Left hindlimb (tissue), 1 donor: ENCODE measurements at places on chromosomes 7 and 10.

DNA sequence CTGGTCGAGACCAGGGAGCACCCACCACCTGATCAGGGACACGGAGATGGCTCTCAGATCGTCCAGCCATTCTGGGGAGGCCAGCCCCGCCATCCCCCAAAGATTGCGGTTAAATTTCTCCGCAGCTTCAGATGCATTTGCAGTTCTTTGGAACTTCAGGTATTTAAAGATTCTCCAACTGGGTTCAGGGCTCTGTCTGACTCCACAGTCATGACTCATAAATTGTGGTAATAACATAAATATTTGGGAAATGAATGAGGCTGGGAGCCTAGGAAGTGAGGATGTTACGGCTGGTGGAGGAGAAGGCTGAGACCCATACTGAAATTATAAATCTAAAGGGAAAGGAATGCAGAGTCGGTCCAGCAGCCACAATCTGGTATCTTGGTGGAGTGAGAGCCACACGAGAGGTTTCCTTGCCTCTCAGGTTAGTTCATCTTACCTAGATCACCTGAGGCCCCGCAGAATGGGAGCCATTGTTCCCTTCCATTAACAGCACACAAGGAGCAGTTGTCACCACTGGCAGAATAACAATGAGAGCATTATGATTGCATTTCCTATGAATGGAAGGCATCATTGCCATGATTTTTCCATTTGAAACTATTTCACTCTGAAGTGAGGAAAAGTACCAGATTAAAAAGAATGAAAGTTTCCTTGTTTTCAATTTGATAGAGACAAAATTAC, 26.7 kb upstream of the DNAJB6 start:
- DNase-seq, result no peak

GRCh38 chr10:127738512-127739424, 1.8 kb downstream of the FOXI2 start:
- peak; percentile 34 for DNase-seq

DNA sequence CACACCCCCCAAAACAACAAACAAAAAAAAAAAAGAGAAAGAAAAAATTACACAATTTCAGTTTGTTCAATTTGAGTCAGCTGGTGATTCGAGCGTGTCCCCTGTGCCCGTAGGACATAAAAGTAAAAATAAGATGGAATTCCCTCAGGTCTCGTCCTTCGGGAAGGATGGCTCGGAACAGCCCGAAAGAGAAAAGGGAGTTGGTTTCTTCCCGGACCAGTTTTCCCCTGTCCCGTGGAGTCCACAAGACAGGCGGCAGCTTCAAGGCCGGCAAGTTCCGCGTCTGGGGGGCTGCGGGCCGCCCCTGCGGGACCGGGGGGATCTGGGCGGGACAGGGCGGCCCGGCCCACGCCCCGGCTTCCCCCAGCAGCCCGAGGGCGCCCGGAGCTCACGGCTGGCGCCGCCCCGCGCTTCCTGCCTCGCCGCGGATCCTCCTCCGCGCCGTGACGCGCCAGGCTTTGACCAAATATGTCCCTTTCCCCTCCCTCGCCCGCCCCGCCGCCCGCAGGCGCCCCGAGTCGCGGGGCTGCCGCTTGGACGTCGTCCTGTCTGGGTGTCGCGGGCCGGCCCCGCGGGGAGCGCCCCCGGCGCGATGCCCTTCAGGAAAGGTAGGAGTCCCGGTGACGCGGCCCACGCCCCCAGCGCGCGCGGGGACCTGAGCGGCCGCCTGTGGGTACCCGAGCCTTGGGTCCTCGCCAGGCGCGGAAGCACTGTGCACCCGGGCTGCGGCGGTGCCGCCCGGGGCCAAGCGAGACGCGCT, 55.8 kb downstream of the RBM17 start:
- DNase-seq, result peak; percentile 89

DNA sequence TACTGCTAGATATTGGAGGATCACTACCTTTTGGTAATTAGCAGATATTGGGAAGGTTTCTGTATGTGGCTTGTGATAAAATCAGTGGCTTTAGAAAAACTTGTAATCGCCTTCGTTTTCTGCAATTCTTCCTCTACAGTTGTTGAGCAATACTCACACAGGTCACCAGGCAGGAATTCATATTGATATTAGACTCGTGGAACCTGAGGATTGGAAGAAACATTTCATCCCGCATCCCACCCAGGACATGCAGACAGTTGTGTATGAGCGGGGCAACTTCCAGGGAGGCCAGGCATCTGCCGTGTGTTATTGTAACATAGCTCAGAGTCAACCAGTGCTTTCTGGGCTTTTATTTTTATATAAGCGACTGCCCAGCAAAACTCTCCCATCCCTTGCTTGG, 821.3 kb downstream of the LRMDA start:
- DNase-seq, result no peak

DNA sequence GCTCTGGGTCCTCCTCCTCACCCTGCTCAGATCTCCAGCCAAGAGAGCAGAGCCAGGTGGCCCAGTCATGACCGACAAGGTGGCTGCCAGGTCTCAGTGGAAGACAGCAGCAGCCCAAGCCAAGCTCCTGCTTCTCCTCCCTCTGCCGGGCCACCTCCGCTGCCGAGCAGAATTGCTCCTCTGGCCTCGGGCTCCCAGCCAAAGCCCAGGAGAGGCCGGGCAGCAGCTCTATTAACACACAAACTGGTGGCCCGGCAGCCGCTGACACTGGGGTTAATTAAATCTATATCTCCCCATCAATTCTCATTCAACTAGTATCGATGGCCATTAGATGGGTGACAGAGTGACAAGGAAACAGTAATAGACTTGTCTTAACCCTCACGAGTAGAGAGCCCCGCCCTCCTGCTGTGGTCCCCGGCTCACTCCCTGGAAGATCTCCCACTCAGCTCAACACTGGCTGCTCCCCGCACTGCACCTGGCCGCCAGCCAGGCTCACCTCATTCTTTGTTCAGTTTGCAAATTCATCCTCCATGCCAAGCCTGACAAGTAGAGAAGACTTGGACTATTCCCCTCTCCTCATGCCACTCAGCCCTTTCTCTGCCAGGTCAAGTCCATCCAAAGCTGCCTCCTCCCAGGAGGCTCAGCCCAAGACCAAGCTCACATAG, 74.1 kb upstream of the UNC5B start:
- no peak for DNase-seq

DNA sequence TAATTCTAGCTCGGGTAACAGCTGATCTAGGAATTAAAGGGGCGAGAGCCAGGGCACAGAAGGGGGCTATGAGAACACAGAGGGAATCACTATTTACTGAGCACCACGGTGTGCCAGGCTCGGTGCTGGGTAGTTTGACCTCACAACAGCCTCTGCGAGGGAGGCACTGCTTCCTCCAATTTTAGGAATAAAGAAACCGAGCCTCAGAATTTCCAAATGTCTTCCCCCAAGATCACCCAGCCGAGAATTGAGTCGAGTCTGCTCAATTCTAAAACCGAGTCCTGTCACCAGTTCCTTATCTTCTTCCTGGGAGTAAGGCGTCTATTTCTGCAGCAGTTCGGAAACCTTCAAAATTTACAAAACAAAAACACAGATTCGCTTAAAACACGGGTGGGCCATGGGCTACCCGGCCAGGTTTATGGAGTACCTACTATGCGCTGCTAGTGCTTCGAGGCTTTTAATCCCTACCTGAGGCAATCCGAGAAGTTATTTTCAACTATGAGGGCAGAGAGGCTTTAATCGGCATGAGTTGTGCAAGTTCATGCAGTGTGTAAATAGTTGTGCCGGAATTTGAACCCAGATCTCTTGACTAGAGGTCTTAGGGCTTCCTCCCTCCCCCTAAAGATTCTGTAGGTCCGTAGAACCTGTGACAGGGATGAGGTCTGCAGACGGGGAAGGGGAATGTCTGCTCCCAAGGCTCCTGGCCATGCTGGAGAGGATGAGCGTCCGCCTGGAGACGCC, 872 bp upstream of the HMX2 start:
- no peak for DNase-seq

GRCh38 chr10:13719425-13719824, 132.7 kb downstream of the PRPF18 start:
- DNase-seq, result no peak

GRCh38 chr10:97140049-97140846, 45.5 kb downstream of the SLIT1 start:
- no peak for DNase-seq

DNA sequence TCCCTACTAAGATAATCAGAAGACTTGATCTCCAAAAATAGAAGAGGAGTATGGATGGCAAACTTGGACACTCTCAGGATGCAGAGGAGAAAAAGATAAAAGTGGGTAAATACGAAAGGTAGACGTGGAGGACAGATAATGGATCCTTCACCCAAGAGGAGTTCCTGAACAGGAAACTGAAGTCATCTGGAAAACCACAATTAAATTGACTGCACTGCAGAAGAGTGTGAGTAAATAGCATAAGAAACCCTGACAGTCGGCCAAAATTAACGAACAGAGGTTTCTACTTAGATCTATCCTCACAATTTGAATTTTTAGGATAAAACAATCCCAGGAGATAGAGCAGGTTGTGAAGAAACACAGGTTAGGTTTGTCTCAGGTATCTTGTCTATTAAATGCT, 70.5 kb downstream of the SDK1 start:
- DNase-seq, result no peak

DNA sequence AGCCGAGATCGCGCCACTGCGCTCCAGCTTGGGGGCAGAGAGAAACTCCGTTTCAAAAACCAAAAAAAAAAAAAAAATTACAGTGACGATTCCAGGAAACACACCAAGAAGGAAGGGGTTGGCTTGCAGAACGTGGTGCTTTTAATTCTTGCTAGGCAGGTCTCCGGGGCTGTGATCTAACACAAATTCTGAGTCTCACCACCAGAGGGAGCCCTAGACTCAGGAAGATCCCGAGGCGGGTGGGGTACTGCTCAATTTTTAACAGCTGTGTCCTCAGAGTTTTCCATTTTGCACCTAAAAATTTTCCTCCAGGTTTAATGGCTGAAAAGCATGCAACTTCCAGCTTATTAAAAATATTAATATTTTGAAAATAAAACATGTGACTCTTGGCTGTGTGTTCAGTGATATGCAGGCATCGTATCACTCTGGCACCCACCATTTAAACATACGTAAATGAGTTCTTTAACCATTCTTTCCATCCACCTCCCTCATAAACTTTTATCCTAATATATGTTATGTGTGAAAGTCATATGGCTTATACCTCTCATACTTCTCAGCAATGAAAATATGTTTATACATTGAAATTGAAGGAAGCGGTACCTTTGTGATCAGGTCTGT, 26.5 kb upstream of the NUB1 start:
- DNase-seq, result peak; percentile 75

DNA sequence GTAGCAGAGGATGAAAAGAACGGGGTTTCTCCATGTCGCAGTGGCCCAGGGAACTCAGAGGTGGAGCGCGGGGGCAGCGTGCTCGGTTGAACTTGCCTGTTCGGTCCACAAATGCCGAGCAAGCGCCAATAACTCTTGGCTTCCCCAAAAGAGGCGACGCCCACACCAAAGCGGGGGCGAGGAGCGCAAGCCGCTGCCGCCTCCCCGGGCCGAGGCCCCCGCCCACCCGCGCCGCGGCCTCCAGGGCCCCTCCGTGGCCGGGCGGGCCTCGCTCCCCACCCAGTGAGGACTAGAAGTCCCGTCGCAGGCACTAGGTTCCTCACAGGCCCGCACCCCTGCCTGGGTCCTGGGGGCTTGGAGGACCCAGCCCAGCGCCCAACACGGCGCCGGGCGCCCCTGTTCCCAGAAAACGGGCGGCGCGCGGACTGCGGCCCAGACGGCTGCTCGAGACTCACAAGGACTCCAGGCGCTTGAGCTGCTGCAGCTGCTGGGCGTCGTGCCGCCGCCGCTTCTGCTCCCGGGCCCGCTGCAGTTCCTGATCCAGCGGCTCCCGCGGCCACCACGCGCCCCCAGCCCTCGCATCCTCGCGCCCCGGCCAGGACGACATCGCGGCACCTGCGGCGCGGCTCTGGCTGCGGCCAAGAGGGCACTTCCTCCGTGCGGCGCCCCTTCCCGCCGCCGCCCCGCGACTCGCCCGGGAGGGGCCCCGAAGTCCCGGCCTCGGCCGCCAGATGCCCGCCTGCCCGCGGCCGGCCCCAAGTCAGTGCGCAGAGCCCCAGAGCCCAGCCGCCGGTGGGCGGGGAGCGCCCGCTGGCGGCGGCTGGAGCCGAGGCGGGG, 14.6 kb upstream of the FKBP9 start:
- peak; percentile 86 for DNase-seq

DNA sequence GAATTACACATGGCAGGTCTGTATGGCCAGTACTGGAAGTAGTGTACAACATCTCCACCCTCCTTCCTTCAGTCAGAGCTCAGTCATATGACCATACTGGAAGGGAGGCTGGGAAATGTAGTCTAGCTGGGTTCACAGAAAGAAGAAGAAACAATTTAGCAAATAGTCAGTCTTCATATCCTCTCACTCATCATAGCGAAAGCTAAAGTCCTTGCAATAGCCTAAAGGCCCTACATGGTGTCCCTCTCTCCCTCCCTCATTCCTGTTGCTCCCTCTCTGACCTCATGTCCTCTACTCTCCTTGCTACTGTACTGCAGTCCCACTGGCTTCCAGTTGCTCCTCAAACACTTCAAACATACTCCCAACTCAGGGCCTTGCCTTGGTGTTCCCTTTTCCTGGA, 4.3 kb upstream of the CALU start:
- no peak for DNase-seq

DNA sequence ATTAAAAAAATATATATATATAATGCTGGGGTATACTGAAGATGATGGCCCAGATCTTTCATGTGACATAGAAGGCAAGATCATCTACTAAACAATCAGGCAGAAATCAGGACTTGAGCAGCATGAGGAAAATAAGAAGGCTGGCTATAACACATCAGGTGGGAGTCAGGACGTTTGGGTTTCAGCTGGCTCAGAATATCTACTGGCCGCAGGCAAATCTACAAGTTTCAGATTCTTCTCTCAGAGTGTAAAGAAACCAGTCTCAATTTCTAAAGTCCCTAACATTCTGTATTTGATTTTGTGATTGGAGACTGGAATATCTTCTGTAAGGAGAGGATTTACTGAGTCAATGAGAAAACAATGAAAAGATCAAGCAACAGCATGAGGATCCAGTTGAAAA, 37.7 kb upstream of the FAM3C start:
- no peak for DNase-seq

DNA sequence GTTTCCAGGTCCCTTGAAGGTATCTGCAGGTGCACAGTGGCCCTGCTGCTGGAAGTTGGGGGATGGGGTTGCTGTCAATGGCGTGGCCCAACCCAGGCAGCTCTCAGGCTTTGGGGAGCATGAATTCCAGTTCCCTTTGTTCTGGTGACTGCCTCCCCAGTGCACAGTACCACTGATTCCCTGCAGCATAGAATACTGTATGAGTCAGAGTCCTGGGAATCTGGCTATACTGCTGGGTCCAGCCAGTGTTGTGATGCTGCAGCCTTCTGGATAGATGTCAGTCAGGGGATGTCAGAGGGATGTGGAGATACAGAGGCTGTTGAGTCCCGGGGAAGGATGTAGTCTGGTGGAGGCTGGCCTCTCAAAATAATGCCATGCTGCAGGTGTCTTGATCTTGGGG, 99.3 kb downstream of the LANCL2 start:
- no peak for DNase-seq

GRCh38 chr7:88401009-88401623, 94.4 kb upstream of the STEAP4 start:
- DNase-seq, result no peak

GRCh38 chr7:93119191-93119905, 1.6 kb upstream of the SAMD9 start:
- DNase-seq, result no peak

- DNase-seq, result no peak
Measured at GRCh38 chr7:17530244-17530643, 231.8 kb downstream of the AHR start.

- DNase-seq, result no peak
Measured at GRCh38 chr10:71494980-71495381, 98.3 kb downstream of the CDH23 start.
